H7 (cell line): ENCODE measurements at places on chromosomes 4 and X. TPM values are rescaled to one million over a fixed set of nuclear protein-coding genes. Genes with fewer than 3 reads are reported as not detected.

ZNF732 gene
- not detected in 2 replicates for total RNA-seq

ZNF280C gene
- 52.7 and 65.0 TPM in 2 replicates for total RNA-seq

XKRX gene
- 0.41 and 0.90 TPM in 2 replicates for total RNA-seq

SPANXA2 gene
- not detected in 2 replicates for total RNA-seq

TBC1D8B gene
- total RNA-seq = 1.1 and 2.7 TPM in 2 replicates
